Left forelimb (tissue), 1 donor: ENCODE measurements at places on chromosomes 1 and 21.

- DNase-seq = no peak
Measured at GRCh38 chr1:165857046-165857801, 29.8 kb downstream of the UCK2 start.

DNA sequence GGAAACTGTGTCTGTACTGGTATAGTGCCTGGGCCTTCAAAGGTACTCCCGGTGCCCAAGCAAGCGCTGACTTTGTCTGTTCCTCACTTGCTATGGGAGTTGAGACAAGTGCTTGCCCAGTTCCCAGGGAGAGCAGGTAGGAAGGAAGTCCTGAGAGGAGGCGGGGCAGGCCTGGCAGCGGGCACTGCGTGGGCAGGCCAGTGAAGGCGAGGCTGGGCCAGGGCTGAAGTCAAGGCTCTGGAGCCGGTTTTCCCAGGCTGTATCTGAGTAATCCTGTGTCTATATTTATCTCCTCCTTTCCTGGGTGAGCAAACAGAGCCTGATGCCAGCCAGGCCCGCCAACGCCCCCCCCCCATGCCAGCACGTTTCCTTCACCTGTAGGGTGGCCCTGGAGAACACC, 15.9 kb upstream of the EDN2 start:
- DNase-seq = no peak

- no peak for DNase-seq
Measured at GRCh38 chr1:172533513-172534151, 682 bp downstream of the SUCO start.

DNA sequence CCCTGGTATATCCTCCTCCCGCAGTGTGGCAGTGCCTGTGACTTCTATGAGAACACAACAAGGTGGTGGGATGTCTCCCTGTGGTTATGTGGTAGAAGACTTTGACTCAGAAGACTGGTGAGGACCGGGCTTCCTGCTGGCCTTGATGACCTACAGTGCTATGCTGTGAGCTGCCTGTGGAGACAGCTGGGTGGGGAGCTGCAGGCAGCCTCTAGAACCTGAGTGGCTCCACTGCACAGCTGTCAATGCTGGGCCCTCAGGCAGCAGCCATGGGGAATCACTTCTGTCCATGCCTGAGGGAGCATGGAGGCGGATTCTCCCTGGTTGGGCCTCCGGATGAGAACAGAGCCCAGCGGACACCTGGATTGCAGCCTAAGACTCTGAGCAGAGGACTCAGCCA, 14.9 kb downstream of the SLC1A7 start:
- DNase-seq = no peak

DNA sequence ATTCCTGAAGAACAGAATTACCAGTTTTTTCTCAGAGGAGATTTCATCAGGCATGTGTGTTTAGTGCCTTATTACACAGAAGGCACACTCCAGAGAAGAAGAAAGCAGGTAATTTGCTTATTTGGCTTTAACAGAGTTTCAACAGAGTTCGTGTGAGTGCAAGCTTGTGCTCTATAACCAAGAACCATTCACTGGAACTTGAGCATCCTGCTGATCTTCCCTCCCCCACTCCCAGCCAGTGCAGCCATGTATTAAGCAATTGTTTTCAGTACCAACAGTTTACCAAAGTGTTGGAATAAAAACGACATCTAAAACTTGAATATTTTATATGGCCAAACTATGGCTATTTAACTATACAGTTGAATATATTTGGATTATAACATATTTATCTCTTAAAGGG, 4.3 kb downstream of the MGST3 start:
- no peak for DNase-seq

GRCh38 chr1:214983126-214983869, 99.2 kb upstream of the KCNK2 start:
- no peak for DNase-seq

DNA sequence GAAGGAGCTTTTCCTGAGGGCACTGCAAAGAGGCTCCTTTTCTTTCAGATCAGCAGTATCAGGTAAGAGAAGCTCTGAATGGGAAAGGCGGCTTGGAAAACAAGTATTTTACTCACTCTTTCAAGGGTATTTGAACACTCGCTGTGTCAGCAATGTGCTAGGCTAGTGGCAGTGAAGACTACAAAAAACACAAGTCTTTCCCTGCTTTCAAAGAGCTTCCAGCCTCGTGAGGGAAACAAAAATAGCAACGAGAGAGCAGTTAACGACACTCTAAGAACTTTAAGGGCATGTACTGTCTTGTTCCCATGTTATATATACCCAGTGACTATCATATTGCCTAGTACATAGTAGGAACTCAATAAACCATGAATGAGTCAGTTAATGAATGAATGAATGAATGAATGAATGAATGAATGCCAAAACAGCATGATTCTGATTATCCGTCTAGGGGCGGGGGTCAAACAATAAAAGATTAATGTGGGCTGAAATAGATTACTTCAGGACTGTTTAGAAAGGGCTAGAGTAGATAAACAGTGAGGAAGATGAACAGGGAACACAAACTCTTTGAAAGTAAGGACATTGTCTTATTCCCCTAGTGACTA, 14.2 kb upstream of the MCOLN3 start:
- no peak for DNase-seq

DNA sequence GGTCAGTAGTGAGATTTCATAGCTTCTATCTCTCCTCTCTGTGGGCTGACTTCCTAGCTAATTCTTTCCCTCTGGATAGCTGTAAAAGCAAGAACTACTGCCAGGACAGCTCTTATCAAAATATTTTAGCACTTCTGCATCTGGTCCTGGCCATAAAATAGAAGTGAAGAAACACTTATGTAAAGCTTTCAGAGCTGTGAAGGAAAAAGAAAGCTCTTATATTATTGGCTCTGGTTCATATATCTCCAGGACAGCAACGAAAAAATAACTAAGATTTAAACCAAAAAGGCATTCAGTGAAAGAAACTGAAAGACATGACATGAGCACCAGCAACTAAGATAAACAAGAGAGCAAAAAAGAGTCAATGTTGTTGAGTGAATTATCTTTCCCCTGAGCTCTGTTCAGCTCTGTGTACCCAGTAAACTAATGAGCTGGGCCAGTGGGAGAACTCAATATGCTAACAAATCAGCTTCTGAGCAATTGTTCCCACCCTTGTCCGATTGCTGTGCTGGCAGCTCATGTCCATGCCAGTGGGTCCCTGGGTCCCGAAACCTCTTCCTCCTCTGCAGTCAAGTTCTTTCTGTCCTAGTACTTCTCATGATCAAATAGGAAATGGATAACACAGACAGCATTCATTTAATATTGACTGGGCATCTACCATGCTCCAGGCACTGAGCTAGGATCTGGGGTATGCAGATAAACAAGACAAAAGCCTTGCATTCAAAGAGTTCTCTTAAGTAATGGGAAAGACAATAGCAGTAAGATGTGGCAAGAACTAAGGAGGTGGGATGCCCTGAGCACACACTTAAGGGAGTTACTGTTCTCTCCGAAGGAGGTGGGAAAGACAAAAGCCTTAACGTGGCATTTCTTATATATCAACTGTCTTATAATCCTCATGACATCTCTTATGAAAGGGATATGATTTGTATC, 45.3 kb upstream of the MAN1A2 start:
- no peak for DNase-seq

GRCh38 chr1:30550365-30551220, 172.8 kb downstream of the MATN1 start:
- peak; percentile 41 for DNase-seq

DNA sequence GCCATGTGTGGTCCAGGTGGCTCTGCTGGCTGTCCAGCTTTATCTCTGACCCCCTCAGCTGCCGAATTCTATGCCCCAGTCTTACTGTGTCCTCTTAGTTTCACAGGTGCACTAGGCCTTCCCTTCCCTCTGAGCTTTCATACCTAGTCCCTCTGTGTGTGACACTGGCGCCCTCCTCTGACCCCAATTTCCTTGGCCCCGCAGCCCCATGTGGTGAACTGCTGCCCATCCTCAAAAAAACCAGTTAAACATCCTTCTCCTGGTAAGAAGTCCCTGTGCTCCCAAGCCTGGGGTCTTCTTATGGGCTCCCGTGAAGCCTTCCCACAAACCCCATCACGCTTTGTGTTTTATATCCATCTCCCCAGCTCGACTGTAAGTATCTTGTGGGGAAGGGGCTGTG, 93.9 kb upstream of the TSPAN2 start:
- no peak for DNase-seq
